ENCODE measurements at places on chromosomes 13 and 19.

DNA sequence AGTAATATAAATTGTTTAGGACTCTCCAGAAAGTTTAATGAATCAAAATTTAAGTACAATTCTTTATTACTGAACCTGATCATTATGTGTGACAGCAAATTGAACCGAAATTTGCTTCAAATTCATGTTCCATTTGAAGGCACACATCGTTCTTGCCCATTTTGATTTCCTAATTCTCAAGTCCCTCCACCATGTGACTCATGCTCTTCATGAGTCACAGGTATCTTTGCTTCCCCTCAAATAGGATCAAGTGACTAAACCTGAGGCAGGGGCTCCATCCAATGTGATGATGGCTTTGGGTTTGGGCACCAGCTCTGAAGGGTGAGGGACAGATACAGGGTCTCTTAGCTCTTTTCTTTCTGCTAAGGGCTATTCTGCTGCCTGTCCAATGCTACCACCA lies 86.1 kb downstream of the THSD1 start:
- no peak for DNase-seq

- no peak for DNase-seq
Observed at GRCh38 chr19:40726279-40726678, 9.4 kb downstream of the ITPKC start.

GRCh38 chr19:10305139-10305806 lies 4.3 kb downstream of the ZGLP1 start:
- DNase-seq: no peak

DNA sequence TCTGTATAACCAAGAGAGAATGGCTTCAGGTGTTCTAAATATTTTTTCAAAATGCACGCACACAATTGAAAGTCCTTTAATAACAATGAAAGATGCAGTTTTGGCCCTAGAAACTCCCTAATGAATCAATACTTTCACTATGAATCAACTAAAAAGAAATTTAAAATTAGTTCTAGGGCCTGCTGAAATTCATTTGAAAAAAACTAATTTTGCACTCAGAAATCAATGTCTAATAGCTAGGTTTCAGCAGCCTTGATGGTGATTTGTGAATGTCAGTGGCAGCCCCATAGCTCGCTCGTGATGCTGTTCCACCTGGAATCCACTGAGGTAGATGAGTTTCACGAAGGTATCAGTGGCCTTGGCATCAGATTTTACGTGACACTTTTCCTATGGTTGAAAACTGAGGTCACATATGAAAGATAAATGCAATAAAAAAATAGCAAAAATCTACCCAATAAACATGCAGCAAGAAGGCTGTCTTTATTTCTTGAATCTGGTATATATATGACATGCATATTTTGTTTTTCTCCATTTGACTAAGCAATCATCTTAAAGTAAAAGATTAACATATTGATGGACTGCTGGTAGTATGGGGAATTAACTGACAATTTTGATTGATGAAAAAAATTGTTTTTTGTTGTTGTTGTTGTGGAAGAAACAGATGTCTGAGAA lies 141.0 kb downstream of the AKAP11 start:
- DNase-seq: no peak

GRCh38 chr19:48509467-48510194 lies 2.0 kb downstream of the LMTK3 start:
- DNase-seq: no peak

- no peak for DNase-seq
Observed at GRCh38 chr13:39536274-39536673, 66.7 kb downstream of the LHFPL6 start.

- no peak for DNase-seq
Observed at GRCh38 chr13:78777976-78778375, 119.0 kb upstream of the OBI1 start.

DNA sequence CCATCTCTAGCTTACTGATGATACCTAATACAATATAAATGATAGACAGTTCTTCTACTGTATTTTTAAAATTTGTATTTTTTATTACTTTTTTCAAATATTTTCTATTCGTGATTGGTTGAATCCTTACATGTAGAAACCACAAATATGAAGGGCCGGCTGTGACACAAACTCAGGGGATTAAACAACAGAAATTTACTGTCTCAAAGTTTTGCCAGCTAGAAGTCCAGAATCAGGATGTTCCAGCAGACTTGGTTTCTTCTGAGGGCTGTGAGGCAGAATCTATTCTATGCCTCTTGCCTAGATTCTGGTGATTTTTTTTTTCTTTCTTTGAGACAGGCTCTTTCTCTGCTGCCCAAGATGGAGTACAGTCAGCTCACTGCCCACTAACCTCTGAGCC lies 13.8 kb downstream of the FPR1 start:
- DNase-seq: no peak

GRCh38 chr13:80037505-80037888 lies 303.4 kb downstream of the SPRY2 start:
- DNase-seq: no peak

DNA sequence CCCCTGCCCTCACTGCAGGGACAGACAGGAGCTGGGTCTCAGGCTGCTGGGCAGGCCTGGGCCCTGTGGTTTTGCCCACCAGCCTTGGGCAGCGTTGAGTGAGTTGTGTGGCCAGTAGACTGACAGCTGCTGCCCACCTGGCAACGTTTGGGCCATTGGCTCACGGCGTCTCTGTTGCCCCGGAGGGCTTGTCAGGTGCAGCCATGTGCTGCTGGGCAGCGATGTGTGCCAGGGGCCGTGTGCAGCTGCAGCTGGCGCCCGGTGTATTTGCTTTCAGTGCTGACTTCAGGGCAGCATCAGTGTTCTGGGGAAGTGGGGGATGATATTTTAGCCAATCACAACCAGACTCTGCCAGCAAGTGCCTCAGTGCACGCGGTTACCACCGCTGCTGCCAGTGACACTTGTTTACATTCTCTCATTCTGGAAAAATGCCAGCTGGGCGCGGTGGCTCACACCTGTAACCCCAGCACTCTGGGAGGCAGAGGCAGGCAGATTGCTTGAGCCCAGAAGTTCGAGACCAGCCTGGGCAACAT lies 10.6 kb downstream of the FZR1 start:
- peak; percentile 58 for DNase-seq

DNA sequence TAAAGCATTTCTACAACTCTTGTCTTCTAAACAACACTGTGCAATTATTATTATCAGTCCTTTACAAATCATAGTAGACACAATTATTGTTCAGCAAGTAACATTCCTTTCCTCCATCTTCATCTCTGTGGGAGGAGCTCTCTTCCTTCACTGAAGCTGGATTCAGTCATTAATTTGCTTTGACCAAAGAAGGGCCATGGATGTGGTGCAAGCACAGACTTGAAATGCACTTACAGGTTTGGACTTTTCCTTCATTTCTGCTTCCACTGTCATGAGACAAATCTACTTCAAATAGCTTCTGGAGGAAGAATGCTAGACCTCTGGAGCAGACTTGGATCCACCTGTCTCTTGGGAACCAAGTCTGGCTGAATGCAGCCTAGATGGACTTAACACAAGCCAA lies 336.6 kb upstream of the SLITRK6 start:
- DNase-seq: no peak

- no peak for DNase-seq
Observed at GRCh38 chr19:29540114-29540513, 14.3 kb downstream of the VSTM2B start.

DNA sequence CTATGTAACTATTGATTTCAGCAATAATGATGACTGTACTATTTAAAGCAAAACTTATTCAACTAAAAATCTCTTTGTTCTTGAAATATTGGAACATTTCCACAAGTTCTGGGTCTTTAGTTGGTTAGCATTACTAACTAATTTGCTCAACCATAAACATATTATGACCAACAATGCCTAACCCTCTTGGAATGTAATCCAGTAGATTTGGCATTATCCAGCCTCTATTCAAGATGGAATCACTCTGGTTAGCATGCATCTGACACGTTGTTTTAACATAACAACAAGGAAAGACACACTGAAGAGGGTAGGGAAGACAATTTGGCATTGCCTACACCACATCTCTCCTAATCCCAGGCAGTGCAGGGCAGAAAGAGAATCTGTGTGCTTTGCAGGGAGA lies 941.3 kb upstream of the PCDH20 start:
- DNase-seq: no peak

- no peak for DNase-seq
Observed at GRCh38 chr19:19552798-19553197, 14.7 kb downstream of the CILP2 start.

DNA sequence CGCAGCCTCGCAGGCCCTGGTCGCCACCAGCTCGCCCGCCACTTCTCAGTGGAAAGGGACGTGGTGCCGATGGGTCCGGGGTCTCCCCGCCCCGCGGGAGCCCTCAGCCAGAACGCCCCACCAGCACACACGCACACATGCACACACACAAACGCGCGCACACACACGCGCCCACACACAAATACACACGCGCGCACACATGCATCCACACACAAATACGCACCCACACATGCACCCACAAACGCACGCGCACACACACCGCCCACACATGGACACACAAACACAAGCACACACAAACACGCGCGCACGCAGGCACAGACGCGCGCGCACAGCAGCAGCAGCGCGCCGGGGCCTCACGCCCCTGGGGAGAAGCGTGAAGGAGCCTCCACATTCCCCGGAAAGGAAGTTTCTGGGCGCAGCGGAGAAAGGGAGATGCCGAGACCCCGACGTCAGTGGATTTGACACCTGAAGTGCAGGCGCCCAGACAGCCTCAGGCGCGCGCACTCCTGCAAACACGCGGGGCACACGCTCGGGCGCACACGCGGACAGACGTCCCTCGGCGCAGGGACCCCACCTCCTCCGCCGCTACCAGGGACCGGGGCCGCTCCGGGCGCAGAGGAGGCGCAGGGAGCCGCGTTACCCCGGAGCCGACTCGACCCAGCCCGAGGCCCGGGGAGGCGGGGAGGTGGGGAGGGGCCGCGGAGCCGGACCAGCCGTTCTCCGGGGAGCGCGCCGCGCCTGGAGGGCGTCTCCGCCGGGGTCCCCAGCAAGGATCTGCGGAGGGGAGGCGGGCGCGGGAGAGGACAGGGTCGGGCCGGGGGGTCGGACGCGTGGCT lies 622 bp downstream of the RASA3 start:
- DNase-seq: no peak

GRCh38 chr13:20340759-20341171 lies 108.6 kb upstream of the GJB6 start:
- no peak for DNase-seq

- no peak for DNase-seq
Observed at GRCh38 chr19:36638862-36639510, 27.7 kb downstream of the ZNF461 start.

DNA sequence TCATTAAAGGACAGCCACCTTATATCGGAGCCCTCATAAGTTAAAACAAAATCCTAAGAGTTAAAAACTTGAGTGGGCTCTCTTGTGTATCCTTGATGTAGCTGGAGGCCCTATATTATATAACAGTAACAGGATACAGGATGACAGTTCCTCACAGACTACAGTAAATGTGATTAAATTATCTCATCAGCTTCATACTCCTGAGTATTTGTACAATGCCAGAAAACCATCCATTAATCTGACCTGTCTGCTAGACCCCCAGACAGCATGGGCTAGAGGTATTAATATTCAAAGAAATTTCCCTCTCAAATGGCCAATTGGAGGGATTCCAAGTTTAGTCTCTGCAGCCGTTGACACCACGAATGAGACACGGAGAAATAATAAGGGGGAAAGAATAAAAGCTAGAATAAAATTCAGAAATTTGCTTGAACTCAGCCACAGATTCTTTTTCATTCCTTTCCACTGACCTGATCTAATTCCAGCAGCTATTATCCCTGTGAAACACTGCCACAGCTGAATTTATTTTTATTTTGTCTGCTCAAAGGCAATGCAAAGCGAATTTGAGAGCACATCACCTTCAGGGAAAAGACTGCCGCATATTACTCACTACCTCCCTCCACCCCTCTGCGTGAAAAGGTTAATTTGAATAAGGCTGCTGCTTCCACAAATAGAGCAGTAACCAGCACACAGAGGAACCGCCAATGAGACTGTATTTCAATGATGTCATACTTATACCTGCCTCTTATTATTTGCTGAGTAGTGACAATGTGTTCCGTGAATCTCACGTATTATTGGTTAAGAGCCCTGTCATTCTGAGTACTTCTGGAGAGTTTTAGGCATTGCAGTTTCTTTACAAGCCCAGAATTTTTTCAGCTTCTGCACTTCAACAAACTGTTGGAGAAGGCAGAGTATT lies 155.9 kb upstream of the KLF12 start:
- DNase-seq: peak; percentile 75

DNA sequence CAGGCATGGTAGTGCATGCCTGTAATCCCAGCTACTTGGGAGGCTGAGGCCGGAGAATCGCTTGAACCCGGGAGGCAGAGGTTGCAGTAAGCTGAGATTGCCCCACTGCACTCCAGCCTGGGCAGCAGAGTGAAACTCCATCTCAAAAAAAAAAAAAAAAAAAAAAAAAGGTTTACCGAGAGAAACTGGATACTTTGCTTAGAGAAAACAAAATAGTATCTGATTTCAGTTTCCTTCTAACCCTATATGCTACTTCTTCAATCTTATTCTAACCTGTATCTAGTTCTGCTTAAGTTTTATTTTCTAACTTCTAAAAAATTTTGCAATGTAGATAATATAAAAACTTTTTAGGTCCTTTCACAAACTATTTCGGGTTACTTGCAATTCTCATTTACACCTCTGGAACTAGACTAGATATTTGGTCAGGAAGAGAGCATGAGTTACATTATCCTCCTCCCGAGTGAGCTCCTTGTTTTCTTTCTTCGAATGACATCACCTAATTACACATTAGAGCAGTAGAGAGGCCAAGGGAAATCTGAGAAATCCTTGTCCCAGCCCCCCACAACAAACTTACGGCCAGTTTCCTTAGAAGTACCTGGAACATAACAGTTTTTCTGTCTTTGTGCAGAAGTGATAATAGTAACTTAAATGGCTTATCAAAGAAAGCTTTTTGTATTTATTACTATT lies 128.9 kb downstream of the B3GLCT start:
- no peak for DNase-seq

DNA sequence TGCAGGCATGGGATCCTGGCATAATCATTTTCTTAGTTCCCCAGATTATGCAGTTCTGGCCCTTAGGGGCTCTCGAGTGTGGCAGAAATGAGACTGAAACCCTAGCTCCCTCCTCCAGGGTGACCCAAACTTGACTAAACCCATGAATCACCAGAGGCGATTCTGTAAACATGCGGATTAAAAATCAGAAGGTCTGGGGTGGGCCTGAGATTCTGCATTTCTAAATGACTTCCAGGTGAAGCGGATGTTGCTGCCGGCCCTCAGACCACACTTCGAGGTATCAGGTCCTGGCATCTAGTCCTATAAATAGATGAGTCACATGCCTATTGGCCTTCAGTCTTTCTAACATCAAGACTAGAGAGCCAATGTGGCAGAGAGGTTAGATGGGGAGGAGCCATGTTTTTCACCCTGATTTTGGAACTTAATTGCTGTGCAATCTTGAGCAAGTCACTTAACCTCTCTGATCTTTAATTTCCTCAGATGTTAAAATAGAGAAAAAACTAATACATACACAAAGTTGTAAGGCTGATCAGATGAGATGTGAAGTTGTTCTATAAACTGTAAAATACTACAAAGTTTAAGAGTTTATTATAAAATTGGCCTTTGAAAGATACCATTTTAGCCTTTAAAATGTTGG lies 431.2 kb downstream of the FOXO1 start:
- no peak for DNase-seq

DNA sequence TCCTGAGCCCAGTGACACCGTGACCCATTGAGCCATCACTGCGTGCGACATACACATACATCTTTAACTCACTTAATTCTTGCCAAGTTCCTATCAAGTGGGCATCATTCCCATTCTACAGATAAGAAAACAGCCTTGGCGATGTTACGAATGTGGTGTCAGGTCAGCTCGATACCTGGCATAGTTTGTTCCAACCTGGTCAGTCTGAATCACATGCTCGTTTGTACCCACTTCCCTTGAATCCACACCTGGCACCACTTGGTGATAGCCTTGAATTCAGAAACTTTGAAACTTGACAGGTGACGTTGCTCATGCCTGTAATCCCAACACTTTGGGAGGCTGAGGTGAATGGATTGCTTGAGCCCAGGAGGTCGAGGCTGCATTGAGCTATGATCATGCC lies 59.1 kb downstream of the SLC7A9 start:
- DNase-seq: no peak
